ENCODE measurements at places on chromosomes 11 and 22.

DNA sequence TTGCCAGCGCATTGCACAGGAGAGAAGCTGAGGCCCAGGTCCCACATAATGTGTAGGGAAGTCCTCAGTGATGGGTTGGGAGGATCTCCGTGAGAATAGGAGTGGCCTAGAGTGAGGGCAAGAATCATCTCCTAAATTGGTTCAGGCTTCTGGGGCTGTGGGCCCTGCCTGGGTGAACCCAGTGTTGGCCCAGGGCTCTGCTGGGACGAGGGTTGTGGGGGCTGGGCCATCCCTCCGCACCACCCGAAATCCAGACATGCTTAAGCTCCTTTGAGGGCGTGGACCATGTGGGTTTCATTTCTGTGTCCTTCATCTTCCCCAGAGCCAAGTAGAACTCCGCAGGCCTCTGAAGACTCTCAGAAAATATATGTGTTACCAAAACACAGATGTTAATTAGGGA, 3.7 kb downstream of the MICALL1 start:
- no peak for DNase-seq

- DNase-seq: no peak
Observed at GRCh38 chr22:46538814-46539160, 1.4 kb upstream of the CELSR1 start.

GRCh38 chr11:34027516-34028408, 23.8 kb upstream of the CAPRIN1 start:
- DNase-seq: no peak

DNA sequence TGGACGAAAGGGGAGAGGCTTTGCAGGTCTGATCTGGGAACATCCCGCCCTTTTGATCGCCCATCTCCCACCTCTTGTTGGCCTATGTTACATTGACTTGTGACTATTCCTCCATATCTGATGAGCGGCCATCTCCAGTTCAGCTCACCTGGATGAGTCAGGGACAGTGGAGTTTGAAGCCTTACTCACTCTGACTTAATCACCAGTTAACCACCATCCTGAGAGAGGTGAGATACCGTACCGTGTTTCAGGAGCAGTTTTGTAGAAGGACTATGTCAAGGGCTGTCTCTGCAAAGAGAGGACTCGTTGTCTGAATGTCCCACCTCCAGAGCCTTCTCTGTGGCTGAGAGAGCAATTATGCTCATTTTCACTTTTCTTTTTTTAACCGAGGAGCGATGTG, 771.7 kb downstream of the NTM start:
- DNase-seq: no peak
